ENCODE measurements at places on chromosomes 6 and 20.
A peak's percentile ranks its signal among the peaks of the same experiment; 100 is the strongest.

DNA sequence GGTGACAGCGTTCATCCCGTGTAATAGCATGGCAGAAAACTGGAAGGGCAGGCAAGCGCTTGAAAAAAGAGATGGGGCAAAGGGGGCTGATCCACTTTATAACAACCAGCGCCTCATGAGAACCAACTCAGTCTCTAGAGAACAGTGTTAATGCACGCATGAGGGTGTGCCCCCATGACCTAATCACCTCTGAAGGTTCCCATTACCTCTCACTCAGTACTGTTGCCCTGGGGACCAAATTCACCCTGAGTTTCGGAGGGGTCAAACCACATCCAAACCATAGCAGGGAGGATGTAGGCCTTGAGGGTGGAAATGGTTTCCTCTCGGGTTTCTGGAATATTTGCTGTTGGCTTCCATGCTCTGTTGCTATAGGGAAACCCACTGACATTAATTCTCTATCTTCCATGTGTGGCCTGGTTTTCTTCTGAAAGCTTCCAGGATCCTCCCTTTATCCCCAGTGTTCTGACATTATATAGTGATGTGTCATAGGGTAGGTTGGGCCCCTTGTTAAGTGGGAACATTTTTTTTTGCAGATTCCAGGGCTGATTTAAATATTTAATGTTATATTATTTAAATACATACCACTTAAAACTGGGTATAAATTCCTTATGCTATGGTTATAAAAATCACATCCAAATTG is 65.2 kb downstream of the PPP1R14C start:
- DNase-seq: no peak

- no peak for DNase-seq
These were observed 372.7 kb downstream of the ADGRB3 start for GRCh38 chr6:69007781-69008180.

DNA sequence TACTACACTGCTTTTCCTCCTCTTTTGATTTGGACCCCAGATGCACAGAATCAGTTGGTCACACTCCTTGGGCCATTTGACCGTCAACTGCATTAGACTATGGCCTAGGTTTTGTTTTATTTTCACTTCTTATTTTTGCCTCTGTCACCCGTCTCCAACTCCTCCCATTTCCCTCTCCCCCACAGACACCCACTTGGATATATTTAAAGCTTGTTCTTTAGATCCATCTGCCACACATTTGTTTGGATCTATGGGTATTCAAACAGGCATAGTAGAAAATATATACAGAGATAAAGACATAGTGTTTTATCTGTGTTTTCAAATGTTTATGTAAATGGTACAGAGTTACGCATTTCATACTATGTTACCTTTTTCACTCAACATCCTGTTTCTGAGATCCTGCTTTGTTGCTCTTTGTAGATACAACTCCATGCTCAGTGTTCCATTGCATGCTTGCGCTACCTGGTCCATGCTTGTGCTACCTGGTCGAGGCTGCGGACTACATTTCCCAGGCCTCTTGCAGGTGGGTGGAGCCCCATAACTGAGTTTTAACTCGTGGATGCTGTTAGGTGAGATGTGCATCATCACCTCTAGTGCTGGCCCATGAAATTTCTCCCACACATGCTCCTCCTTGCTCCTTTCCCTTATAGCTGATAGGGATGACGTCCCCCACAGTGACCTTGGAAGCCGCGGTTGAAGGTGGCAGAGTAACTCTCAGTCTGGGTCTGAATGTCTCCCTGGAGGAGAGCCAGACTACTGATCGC is 11.5 kb upstream of the PREX1 start:
- peak; percentile 80 for DNase-seq

GRCh38 chr6:168177103-168177891 is 98.3 kb upstream of the FRMD1 start:
- DNase-seq: no peak

- DNase-seq: peak; percentile 36
These were observed 6.5 kb downstream of the CEP162 start for GRCh38 chr6:84220809-84221409.

DNA sequence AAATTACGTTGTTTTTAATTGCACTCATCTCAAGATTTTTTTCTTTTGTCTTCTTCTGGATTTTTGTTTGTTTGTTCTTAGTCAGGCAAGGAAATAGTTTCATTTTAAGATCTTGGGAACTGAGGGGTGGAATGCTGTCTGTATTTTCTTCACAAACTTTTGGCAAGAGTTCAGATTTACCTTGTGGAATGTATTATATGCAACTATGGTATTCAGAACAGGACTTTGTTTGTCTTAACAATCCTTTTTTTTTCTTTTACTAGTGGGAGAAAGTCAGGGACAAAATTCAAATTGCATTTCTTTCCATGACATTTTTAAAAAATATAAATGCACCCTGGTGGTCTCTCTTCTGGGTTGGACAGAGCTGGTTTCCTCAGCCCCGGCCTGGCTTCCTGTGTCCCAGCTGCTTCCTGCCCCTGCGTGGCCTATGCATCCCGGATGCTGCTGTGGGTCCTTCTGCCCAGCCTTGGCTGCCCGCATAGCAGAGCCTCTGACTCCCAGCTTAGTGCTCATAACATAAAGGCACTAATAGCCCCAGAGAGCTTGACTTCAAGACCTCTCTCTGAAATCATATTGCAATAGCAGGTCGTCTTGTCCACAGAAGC is 520.7 kb downstream of the QKI start:
- no peak for DNase-seq

GRCh38 chr6:36160147-36160760 is 29.9 kb downstream of the MAPK13 start:
- no peak for DNase-seq

DNA sequence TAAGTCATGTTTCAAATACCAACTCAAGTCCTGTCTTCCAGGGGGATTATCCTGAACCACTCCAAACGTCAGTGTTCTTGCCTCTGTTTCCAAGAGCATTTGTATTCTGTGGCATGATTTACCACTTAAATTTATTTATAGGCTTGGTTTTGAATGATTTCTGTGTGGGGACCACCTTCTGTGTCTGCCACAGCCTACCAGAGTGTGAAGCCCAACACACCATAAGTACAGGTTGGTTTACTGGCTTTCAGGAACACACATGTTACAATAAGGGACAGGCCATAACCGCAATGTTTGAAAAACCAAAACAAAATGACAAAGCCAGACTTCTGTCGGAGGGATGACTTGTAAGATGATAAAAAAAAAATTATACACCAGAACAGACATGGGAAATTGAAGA is 56.5 kb upstream of the MAP3K7 start:
- DNase-seq: no peak

DNA sequence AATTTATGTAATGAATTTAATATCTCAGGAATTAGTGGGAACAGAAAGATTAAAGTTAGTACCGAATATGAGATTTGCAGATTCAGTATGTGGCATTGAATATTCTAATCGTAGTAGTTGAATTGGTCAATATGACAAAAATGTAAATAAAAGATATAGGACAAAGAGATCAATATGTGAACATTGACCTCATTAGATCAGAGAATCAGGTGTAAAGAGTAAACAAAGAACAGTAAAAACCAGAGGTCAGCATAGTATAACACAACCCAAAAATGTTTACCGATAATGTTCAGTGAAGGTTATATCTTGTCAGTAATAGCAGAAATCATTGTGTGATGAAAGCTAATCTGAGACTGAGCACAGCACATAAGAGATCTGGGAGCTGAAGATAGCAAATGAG is 152.0 kb downstream of the FAM83B start:
- no peak for DNase-seq

DNA sequence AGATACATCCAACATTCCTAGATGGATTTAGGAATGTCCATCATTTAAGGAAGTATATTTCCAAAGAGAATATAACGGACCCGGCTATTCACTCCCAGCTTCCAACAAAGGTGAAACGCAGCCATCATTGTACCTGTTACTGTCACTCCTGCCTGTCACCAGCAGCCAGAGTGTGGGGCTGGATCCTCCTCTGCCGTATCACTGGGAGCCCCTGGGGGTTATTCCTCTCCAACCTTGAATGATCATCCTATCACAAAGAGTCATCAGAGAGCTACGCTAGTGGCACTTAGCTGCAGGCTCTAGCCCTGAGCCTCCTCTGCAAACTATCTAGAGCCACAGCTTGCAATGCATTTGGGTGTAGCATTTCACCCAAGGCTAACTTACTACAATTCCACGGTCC is 73.6 kb upstream of the NHSL1 start:
- DNase-seq: no peak

GRCh38 chr6:125307964-125308615 is 6.3 kb upstream of the HDDC2 start:
- DNase-seq: no peak

GRCh38 chr20:15708984-15709598 is 864.2 kb downstream of the KIF16B start:
- peak; percentile 41 for DNase-seq

DNA sequence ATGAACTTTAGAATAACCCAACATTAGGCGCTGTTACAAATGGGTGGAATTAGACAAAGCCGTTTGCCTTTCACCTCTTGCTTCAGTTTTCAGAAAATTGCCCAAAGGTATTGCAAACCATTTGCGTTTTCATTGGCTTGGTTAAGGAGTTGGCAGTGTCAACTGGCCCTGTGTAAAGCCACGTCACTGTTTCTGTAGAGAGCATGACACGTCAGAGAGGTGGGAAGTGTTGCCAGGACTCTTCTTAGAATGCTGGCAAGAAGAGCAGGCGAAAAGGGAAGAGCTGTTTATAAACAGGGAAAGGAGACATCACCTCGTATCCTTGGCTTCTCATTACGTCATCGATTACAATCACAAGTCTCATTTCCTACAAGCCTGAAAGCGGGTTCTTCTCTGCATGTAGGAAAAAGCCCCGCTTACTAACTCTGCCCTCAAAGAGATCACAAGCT is 4.2 kb upstream of the IRF4 start:
- peak; percentile 79 for DNase-seq

DNA sequence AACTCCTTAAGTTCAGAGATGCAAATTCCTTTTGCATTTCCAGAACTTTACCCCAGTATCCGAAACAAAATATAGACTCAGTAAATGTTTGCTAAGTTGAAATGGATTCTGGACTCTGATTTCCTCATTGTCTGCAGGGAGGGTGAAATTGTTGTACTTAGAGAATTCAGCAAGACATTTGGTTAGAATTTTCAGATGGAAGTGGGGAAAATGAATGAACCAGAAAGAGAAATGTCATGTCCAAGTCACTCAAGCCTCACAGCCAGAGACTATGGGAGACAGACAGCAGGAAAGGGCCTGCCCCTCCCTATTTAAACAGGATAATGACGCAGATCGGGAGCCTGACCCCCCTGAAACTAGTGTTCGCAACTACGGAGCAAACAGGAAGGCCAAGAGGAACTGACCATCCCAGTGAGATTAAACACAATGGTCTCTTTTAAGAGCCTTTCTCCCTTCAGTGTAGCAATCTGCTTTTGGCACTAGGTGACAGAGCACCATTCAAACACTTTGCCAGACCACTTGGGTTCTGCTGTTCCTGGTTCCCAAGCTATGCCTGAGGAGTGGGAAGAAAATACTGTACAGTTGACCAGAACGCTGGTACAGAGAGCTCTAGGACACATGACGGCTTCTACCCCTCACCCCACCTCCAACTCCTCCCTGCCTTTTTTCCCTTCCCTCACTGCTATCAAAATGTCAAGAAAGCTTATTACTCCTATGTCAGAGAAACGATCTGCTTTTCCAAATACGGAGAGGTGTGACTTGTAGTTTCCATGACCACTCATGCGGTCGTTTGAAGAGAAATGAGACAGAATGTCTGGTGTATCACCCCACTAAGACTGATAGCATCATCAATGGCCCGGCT is 13.7 kb downstream of the NEDD9 start:
- DNase-seq: peak; percentile 66

DNA sequence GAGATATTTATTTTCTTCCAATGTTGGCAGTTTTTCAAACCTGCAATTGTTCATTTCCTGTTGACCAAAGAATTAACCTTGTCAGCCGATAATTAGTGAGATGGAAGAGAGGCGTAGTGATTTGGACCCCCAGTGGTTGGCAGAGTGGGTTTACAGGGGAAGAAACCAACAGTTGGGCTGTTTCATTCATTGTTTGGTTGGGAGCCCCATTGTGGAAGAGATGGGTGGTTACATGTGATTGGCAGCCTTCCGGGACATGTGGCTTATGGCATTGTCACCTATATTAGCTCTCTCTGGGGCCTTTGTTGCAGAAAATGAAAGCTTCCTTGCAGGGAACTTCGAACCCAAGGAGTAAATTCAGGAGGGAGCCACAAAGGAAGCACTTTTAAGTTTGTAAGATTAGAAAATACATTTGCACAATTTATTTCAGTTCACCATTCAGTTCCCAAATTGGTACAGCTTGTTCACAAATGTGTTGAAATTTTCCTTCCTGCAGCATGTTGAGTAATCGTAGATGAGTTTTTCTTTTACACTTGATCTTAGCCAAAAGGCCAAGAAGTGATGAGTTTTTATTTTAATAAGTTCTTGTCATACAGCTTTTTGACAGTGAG is 50.3 kb upstream of the CDKAL1 start:
- peak; percentile 73 for DNase-seq

DNA sequence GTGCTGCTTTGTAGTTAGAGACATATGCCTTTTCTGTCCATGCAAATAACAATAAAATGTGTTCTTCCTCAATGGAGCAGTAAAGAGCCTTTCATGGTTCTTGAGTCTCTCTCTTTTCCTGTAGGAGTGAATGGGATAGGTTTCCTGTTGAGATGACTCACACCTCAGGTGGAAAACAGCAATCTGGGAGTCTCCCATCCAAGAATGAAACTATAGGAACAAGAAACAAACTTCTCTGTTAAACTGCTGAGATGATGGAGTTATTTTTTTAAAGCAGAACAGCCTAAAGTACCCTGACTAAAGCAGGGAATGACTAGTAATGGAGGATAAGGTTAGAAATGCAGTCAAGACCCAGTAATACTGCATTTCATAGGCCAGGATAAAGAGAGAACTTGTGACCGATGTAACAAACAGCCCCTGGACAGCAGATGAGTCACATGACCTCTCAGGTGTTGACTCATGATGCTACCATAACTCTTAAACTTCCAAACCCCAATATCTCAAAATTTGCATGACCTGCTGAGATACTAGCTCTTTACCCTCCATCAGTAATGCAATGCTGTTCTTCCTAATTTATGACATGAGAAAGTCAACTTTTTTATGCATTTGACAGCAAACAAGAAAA is 548.9 kb downstream of the CBLN4 start:
- no peak for DNase-seq

- DNase-seq: peak; percentile 73
These were observed 233.5 kb upstream of the QKI start for GRCh38 chr6:163180874-163181541.

- DNase-seq: no peak
These were observed 85.1 kb downstream of the NCOA3 start for GRCh38 chr20:47586649-47587294.

GRCh38 chr6:8738951-8739350 is 303.6 kb upstream of the SLC35B3 start:
- peak; percentile 19 for DNase-seq

- no peak for DNase-seq
These were observed 35.1 kb downstream of the KCNB1 start for GRCh38 chr20:49447364-49447763.

Measured in inflammatory macrophage treated with lipopolysaccharide for 4 hours (primary cell).